Smooth muscle cell of bladder (primary cell): ENCODE measurements at places on chromosomes 16 and 17. TPM values are rescaled to one million over a fixed set of nuclear protein-coding genes. Genes with fewer than 3 reads are reported as not detected.

Gene SYT17
- total RNA-seq, result under 0.01 and 0.18 TPM in 2 replicates

Gene CLEC3A
- total RNA-seq, result not detected in 2 replicates

Gene SHBG
- total RNA-seq, result 0.57 and 148 TPM in 2 replicates

Gene KRT222
- total RNA-seq, result 0.09 TPM in 1 of 2 replicates, not detected in the other

Gene TMC8
- total RNA-seq, result not detected in 2 replicates

Gene KRTAP4-12
- not detected in 2 replicates for total RNA-seq

Gene TP53TG3C
- total RNA-seq, result not detected in 2 replicates

Gene EPX
- not detected in 2 replicates for total RNA-seq
